ENCODE measurements at places on chromosomes 7 and 10. TPM values are rescaled to one million over a fixed set of nuclear protein-coding genes. Genes with fewer than 3 reads are reported as not detected.

The PRSS58 gene
- polyA plus RNA-seq = not detected

The AKR1C4 gene
- 0.02 TPM for polyA plus RNA-seq

The FRMD4A gene
- polyA plus RNA-seq = 12.0 TPM

The SAP25 gene
- 3.7 TPM for polyA plus RNA-seq

The ITIH5 gene
- polyA plus RNA-seq = 1.9 TPM

The ZNF467 gene
- polyA plus RNA-seq = 11.2 TPM

The BTRC gene
- 4.7 TPM for polyA plus RNA-seq

The PTN gene
- 4.2 TPM for polyA plus RNA-seq

The OR6B1 gene
- polyA plus RNA-seq = not detected

The TSPAN13 gene
- polyA plus RNA-seq = 81.1 TPM

The TMEM176B gene
- polyA plus RNA-seq = 14.6 TPM

The DKK1 gene
- polyA plus RNA-seq = 1.8 TPM

The LRRC61 gene
- 7.1 TPM for polyA plus RNA-seq

The TRIM73 gene
- 2.4 TPM for polyA plus RNA-seq

The TMEM60 gene
- 24.3 TPM for polyA plus RNA-seq

The NT5C3A gene
- polyA plus RNA-seq = 19.0 TPM

The DYNC1I1 gene
- polyA plus RNA-seq = 0.77 TPM

The FBXW4 gene
- polyA plus RNA-seq = 28.0 TPM

The MYL10 gene
- polyA plus RNA-seq = not detected

The FZD1 gene
- 6.2 TPM for polyA plus RNA-seq

The BLNK gene
- polyA plus RNA-seq = 4.1 TPM

The SYT15B gene
- 8.7 TPM for polyA plus RNA-seq

The HOXA10 gene
- polyA plus RNA-seq = 0.26 TPM

Measured in lung (tissue), 17 donors.